Hepatocyte (in vitro differentiated cells): ENCODE measurements at places on chromosomes 6 and 20.

DNA sequence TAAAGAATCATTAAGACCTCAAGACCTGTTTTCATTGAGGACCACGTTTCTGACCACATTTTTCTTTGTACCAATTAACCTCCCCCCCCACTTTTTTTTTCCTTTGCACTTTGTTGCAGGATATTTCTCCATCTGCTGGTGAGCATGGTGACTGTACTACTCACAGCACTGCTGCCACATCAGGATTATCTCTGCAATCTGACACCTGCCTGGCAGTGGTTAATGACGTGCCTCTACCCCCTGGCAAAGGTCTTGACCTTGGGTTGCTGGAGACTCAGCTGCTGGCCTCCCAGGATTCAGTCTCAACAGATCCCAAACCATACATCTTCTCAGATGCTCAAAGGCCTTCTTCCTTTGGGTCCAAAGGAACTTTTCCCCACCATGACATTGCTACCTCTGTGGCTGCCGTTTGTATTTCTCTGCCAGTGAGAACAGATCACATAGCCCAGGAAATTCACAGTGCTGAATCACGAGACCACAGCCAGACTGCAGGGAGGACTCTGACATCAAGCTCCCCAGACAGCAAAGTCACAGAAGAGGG, 46.6 kb upstream of the EDN3 start:
- DNase-seq = no peak

GRCh38 chr6:20572288-20572687, 38.0 kb downstream of the CDKAL1 start:
- DNase-seq = no peak

DNA sequence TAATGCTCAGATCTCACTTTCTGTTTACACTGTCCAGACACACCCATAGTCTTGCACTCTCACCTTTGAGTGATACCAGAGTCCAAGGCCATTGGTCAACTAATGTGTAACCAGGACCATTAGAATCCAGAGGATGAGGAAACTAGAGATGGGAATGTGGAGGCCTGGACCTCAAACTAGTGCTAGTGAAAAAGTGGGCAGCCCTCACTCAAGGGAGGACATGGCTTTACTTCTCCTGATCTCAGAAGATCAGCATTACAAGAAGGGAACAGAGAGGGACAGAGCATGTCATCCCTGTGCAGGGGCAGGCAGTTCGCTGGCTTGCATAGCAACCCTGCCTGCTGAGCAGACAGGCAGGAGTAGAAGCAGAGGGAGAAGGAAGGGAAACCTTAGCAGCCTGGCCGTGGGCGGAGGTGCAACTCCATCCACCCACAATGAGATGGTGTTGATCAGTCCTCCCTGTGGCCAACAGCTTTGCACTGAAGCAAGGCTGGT, 22.6 kb upstream of the XRN2 start:
- no peak for DNase-seq

DNA sequence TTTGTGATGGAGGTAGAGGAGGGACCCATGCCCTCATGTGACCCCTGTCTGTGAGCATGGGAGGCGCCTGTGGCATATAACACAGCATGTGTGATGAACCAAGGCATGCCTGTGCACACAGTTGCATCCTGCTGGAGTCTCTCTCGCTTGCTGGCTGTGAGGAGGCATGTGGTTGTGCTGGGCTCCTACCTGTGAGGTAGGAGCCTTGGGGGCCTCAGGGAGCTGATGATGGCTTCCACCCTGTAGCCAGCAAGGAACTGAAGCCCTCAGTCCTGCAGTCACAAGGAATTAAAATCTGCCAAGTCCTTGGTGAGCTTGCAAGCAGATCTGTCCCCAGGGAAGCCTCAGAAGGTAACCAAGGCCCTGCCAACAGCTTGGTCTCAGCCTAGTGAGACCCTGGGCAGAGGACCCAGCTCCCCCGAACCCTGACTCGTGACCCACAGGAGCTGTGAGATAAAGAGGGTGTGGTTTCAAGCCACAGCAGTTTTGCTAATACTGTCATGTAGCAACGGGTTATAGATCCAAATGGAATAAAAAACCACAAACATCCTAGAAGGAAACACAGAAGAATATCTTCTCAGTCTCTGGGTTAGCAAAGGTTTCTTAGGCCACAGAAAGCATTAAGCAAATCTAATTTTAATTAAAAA, 145.7 kb downstream of the WDR27 start:
- no peak for DNase-seq

GRCh38 chr6:4901386-4902061, 102.3 kb downstream of the RPP40 start:
- DNase-seq = no peak

DNA sequence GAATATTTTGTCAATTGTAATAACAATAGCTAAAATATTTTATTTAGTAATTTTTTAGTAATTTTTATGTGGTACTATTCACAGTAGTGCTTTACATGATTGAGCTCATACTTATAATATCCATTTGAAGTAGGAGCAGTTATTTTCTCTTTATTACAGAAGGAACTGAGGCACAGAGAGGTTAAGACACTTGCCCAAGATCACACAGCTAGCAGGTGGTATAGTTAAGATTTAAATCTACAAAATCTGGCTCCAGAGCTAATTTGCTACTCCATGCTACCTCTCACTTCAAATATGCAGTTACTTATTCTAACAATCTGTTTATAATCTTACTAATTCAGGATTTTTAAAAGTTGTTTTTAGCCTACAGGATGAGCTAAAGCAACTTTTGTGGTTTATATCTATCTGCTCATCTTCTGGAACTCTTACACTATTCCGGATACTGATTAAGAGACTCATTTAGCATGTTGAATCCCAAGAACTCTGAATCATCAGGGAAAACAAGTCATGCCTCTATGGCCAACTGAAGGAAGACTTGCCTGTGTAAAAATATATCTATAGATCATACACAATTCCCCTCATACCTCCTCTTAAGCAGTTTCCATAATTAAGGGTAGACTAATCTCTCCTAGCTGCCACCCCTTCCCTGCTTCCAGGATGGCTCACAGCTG, 324.2 kb downstream of the UBE3D start:
- DNase-seq = no peak

GRCh38 chr6:79453558-79454042, 83.6 kb downstream of the LCA5 start:
- DNase-seq = no peak

DNA sequence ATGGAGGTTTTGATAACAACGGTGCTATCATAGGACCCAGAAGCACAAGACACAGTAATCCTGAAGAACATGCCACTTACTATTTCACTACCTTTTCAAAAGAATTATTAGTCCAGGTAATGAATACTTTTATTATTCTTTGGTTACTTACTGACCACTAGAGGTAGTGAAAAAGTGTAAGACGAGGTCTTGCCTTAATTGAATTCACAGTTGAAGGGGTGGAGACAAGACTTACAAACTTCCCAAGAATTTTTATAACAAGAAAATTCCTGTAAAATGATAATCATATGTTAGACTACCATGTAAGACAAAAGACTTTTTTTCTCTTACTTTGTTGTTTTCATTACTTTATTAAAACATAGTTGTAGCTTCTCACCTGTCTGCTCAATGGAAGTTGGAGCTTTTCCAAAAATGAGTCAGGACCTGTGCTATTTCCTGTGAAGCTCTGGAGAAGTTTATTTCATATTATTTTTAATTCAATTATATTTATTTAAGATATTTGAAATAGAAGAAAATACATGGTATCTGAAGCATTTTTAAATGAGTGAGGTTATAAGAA, 52.4 kb downstream of the DOP1A start:
- no peak for DNase-seq

DNA sequence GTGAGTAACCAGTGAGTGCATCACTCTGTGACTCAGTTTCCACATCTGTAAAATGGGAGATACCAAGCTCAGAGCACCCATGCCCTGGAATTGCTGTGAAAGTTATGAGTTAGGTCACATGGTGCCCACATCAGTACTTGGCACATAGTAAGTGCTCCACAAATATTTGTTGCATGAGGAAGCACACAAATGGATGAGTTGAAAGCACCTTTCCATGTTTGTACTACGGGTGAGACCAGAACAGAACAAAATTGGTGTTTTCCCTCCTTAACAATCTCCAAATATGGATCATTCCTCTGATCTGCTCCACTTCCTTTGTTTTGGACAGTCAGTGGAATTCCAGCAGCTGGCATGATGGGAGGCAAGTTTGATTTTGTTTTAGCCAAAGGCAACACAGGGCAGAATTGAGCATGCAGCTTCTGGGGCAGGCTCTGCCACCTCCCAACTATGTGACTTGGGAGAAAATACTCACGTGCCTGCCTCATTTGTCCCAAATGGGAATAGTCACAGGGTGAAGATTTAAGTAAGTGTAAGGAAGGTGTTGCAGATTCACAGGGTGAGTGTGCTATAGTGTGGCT, 503.7 kb upstream of the SULF2 start:
- no peak for DNase-seq

- DNase-seq = no peak
Measured at GRCh38 chr20:52746190-52746589, 226.0 kb upstream of the TSHZ2 start.

DNA sequence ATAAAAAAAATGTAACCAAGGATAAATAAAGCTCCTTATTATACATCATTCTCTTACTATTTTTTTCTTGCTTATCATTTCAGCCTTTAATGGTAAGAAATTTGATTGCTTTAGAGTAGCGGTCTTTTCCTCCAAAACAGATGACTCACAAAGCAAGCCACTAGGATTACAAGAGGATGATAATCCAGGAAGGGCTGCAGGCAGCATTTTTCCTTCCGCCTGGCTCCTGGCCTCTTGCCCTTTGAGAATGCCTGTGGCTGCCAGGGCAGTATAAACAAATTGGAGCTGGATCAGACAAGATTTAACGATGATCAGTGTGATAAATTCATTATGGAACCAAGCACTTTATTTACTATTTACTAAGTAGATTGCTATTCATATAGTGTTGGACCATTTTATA, 9.7 kb upstream of the FBXL4 start:
- DNase-seq = peak; percentile 30

DNA sequence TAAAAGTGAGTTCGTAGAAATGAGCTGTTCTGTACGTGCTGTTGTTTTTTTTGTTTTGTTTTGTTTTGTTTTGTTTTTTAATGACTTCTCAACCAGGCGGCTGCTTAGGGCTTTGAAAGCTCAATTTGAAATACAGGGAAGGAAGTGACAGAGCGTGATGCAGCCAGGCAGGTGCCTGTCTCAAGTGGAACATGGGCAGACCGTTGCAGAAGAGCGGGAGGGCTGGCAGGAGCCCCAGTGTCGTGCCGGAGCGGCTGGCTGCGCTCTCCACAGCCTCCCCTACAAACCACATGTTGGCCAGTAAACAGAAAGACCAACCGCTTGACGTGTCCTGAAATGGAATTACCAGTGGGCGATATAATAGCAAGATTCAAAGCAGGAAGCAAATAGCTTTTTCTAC, 164.9 kb upstream of the RREB1 start:
- no peak for DNase-seq

DNA sequence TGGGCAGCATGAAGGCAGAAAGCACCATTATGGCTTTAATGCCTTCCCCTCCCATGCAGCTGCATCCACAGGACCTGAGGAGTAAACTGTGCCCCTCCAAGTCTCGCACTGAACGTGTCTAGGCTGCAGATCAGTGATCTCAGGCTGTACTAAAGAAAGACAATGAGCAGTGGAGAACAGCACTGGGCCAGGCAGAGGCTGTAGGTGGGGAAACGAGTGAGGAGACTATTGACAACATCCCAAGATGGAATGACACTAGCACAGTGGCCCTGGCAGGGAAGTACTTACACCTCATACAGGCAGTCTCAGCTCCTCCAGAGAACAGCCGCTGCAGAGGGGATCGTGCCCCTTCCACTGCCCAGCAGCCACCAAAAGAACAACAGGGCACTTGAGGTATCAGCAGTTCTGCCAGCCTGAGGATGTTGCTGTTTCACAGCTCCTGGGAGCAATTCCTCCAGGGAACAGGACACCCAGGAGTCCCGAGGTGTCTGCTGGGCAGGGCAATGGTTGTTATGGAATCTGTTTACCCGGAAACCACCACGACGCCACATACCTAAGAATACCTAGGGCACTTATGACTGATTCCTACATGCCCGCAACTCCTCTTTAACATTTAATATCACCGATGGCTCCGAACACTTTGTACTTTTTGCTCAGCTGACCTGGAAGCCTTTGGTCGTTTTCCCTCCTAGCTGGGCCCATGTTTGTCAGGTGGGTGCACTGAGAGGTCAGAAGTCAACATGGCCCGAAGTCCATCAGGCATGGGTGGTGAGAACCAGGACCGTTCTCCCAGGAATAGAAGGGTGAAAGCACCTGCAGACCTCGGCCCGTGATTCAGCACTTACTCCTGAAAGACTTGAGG, 79.1 kb downstream of the SLC22A23 start:
- DNase-seq = no peak

DNA sequence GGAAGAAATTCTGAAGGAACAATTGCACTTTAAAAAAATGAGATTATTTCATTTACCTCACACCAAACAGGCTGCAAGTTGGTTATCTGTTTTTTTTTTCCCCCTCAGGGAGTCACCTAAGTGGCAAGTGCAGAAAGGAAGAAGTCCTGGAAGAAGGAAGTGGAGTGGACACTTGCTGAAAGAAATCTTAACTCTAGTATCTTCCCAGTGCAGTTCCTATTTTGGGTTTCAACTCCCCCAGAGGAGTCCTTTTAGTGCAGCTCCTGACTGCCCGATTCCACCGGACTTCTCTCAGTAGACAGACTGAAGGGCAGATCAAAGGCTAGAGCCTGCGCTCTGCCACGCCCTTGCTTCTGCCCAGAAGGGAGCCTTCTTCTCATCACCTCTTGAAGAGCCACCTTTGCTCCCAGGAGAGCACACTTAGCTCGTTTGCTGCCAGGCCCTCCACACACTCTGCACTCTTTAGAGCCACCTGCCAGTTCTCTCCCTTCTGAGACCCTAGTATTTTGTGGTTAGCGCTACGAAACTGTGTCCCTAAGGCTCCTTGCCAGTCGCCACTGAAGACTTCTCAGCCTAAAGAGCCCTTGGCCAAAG, 4.9 kb downstream of the MTCL3 start:
- DNase-seq = no peak

DNA sequence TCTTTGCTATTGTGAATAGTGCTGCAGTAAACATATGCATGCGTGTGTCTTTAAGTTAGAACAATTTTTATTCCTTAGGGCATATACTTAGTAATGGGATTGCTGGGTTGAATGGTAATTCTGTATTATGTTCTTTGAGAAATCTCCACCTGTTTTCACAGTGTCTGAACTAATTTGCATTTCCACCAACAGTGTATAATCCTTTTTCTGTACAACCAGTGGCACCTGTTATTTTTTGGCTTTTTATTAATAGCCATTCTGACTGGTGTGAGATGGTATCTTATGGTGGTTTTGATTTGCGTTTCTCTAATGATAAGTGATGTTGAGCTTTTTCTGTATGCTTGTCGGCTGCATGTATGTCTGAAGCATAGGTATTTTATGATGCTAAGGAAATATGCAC, 820.8 kb upstream of the MAP3K7 start:
- no peak for DNase-seq

GRCh38 chr20:23568320-23568970, at the start of gene CST9L:
Gene CST9L (minus strand): TSS chr20:23568484. CDS start chr20:23568450, 34 bp downstream.
- no peak for DNase-seq

DNA sequence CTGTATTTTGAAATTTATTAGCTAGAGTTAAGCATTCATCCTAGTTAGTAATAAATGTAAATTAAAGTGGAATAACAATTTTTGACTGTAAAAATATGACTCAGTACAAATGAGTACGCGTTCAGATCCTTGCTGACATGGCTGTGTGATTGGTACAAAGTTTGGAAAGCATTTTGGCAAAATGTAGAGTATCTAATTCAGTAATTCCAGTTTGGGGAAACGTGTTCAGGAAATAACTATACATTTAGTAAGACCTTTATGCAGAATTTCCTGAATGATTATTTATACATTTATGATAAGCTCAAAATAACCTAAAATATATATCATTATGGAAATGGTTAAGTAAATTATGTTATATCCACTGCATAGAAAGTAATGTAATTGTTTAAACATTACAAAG, 8.0 kb downstream of the VTA1 start:
- DNase-seq = no peak
